SW 1271 (cell line): ENCODE measurements at places on chromosomes 7 and 10.

GRCh38 chr10:11551916-11552602 lies 59.4 kb downstream of the USP6NL start:
- peak; percentile 45 for DNase-seq

- peak; percentile 42 for DNase-seq
These were observed 298.7 kb upstream of the LRRTM3 start for GRCh38 chr10:66627156-66627555.

- DNase-seq = no peak
These were observed 55.9 kb upstream of the MXI1 start for GRCh38 chr10:110151467-110151866.

DNA sequence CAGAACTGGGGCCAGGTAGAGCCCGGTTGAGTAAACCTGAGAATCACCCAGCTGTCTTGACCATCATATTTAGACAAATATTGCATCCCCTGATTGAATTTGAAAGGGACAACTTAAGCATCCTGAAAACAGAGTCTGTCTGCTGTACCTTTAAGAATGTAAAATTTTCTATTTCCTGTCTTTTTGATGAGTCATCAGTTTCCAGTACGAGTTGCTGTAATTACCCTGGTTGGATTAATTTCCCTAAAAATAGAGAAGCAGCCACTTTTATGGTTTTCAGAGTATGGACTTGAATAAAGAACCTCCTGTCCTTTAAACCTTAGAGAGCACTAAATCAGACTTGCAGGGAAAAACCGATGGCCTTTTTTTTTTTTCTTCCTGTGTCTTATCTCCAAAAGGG lies 164.6 kb upstream of the SH2B2 start:
- DNase-seq = no peak

GRCh38 chr10:128062331-128062880 lies 63.8 kb downstream of the MKI67 start:
- DNase-seq = no peak
